ENCODE measurements at places on chromosomes 6 and 20.

GRCh38 chr6:31363811-31364210 is 6.8 kb upstream of the HLA-B start:
- no peak for DNase-seq

DNA sequence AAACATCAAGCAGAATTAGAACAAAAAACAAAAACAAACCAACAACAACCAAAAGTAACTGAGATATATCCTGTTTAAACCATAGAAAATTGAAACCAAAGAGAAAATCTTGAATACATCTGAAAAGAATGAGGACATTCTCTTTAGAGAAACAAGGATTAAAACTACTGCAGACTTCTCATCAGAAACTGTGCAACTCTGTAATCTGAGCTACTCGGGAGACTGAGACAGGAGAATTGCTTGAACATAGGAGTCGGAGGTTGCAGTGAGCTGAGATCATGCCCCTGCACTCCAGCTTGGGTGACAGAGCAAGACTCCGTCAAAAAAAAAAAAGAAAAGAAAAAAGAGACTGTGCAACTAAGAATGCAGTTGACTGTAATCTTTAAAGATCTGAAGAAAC is 153.4 kb downstream of the SYNDIG1 start:
- DNase-seq = no peak

GRCh38 chr6:80478030-80478429 is 371.6 kb downstream of the BCKDHB start:
- no peak for DNase-seq

- DNase-seq = no peak
Observed at GRCh38 chr6:143449082-143449713, 1.3 kb downstream of the ADAT2 start.

DNA sequence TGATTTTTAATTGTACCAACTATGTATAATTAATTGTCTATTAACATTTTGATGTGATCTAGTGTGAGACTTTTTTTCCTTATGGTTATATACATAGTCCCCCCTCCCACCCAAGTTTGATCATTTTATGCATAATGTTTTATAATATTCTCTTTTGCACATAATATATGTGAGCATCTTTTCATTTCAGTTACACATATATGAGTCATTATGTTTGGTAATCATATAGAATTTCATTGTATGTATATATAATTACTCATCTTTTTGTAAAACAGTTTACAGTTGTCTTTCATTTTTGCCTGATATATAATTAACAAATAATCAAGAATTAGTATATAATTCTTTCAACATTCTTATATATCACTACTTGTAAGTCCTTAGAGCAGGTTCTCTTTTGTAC is 15.0 kb downstream of the RWDD1 start:
- DNase-seq = no peak

DNA sequence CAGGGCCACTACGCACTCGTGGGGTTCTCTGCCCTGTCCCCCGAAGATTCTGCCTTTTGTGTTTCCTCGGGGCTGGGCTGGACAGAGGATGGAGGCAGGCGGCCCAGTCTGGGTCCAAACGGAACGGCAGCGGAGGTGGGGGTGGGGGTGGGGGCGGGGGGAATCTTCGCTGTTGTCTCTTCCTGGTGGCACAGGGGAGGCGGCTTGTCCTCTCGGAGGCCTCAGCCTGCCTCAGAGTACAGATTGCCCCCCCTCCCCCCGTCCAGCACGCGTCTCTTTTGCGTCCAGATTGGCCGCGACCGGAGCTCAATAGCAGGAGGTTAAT is 1.4 kb upstream of the INSM1 start:
- DNase-seq = peak; percentile 80

GRCh38 chr6:167739721-167740475 is 86.8 kb upstream of the AFDN start:
- no peak for DNase-seq

- no peak for DNase-seq
Observed at GRCh38 chr6:3499603-3500002, 42.8 kb upstream of the SLC22A23 start.

Measured in NCI-H1092 treated with DMSO at 0.1 percent for 48 hours (cell line).